ENCODE measurements at places on chromosomes 7 and 10.

DNA sequence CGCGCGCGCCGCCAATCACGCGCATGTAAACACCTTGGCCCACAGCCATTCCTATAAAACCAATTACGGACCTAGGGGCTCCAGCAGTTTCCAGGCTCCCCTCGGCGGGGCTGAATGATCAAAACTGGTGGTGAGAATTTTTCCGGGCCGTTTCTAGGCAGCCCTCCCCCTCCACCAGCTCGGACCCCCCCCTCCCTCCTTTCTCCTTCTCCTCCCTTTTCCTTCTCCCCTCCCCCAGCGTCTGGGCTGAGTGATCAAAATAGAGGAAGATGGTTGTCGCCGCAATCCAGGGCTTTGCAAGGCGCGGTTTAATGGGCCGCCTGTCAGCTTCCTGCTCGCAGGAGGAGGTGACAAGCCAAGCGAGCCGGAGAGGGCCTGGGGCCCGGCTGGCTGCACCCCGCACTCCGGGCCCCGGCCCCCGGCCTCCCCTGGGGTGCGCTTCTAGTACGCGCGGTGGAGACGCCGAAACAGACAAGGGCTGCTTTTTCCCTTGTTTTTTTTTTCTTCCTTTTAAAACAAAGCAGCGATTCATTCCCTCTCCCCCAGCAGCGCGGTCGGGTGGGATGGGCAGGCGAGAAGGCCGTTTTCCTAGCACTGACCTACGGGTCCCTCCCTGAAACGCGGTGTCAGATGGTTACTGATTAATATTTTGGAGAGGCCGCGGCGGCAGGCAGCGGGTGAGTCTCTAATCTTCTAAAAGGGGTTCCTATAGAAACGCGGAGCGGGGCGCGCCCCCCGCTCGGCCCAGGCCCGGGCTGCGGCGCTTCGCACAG is 528 bp upstream of the TNRC18 start:
- DNase-seq, result no peak

DNA sequence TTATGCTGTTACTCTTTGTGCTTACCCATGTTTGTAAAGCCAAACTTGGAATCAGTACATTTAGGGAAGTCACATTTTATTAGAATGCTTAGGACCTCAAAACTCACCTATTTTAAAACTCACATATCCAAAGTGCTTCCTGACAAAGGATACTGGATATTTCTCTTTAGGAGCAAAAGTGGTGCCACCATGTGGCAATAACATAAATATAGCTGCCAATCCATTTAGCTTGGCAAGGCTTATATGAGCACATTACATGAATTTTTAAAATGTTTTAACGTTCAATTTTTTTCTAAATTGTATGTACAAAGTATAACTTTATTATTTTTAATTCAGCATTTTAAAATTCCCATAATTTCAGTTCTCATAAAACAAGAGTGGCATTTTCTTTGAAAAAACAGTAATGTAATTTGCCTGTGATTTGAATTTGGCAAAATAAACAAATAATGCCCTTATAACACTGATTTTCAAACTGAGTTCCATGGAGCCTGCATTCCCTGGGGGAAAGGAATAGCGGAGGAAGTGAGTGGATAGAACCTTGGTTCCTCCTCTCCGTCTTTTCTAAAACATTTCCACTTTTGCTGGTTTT is 75.4 kb downstream of the HDAC9 start:
- no peak for DNase-seq

DNA sequence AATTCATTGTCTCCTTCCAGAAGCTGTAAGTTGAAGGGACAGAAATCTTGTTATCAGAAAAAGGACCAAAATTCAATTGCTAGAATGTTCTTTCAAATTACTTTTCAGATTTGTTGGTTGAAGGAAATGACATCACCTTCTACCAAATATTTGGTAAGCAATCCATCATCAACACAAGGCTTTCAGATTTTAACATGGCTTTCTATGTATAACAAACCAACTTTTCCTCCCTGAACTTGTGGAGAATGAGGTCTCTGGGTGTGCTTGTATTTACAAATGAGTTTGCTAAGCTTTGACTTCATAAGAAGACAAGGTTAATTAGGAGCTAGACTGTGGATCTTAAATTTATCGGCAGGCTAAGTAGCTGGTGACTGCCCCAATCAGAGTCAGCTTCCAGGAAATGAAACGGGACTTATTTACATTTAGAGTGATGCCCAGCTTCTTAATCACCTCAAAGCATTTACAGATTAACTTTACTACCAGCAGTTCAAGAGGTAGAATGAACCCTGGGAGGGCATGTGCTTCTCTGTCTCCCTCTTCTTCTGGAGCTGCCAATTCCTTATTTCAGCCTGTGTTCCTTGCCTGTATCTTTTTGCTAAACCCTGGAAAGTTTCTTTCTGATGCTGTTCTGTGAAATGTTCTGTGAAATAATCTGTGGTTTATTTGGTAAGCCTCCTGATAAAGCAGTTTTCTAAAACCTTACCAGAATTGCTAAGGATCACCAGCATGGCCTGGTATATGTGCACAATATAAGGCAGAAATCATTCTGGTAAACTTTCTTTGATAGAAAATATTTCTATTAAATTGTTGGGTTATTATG is 248.8 kb upstream of the FZD8 start:
- no peak for DNase-seq

- no peak for DNase-seq
Observed at GRCh38 chr7:92613214-92613613, 23.0 kb upstream of the FAM133B start.

DNA sequence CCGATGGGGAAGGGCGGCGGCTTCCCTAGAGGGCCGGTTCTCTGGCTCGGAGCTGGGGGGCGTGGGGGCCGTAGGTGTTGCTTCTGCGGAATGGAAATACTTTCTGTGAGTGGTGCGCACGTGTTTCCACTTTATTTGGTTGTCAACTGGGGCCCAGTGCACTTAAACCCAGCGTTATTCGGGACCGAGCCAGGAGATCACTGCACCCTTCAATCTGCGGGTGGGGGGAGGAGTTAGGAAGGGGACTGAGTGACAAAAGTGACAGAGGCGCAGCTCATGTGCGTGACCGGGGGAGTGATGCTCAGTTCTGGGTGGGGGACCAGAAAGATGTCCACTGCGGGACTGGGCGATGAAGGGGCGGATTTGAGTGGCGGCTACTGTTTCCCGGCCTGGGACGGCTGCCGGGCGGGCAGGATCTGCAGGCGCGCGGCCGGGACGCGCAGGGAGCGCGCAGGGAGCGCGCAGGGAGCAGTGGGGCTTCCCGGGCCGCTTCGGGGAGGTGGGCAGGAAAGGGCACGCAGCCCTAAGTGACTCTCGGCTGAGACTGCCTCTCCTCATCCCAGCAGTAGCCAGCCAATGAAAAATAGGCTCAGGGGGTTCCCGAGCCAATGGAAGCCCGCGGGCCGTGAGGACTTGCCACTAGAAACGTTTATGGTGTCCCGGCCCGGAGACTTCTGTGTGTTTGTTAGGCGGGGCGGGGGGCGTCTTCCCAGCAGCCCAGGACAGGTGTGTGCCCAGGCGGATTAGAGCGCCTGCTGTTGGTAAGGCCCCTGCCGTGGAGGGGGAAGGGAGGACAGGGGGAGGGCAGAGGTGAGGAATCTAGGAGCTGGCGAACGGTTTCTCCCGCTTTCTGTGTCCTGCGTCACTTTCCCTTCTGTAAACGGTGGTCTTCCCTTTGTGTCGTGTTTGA is 54.3 kb upstream of the KDM7A start:
- DNase-seq, result peak; percentile 58

DNA sequence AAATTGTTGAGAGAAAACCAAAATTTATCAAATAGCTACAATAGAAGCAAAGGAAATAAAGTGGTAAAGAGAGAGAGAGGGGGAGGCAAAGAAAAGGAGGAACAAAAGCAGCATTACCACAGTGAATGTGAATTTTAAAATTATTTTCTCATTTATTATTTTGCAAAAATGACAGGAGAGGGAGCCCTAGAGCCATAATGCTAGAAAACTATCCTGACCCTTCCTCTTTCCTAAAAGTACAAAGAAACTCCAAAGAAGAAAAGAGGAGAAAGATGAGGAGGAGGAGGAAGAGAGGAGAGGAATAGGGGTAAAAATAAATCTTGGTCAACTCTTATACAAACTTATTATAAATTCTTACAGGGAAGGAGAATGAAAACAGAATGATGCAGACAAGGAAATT is 921.5 kb downstream of the NRG3 start:
- DNase-seq, result no peak

- DNase-seq, result no peak
Observed at GRCh38 chr7:112189691-112190090, 16.5 kb downstream of the DOCK4 start.

All from stimulated activated CD4-positive, alpha-beta T cell treated with anti-CD3 and anti-CD28 coated beads, Interleukin-12 subunit alpha, Interleukin-12 subunit beta, amount 100 ng/mL, for 48 hours (primary cell).